ENCODE measurements at places on chromosomes 16 and 17.

DNA sequence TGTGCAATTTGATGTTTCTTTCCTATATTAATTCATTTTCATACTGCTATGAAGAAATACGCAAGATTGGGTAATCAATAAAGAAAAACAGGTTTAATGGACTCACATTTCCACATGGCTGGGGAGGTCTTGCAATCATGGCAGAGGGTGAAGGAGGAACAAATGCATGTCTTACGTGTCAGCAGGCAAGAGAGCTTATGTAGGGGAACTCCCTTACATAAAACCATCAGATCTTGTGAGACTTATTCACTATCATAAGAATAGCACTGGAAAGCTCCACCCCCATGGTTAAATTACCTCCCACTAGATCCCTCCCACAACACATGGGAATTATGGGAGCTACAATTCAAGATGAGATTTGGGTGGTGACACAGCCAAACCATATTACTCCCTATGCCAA, 418.9 kb upstream of the MAF start:
- DNase-seq = no peak

GRCh38 chr16:26963109-26963508, 103.6 kb upstream of the C16orf82 start:
- DNase-seq = peak; percentile 44

DNA sequence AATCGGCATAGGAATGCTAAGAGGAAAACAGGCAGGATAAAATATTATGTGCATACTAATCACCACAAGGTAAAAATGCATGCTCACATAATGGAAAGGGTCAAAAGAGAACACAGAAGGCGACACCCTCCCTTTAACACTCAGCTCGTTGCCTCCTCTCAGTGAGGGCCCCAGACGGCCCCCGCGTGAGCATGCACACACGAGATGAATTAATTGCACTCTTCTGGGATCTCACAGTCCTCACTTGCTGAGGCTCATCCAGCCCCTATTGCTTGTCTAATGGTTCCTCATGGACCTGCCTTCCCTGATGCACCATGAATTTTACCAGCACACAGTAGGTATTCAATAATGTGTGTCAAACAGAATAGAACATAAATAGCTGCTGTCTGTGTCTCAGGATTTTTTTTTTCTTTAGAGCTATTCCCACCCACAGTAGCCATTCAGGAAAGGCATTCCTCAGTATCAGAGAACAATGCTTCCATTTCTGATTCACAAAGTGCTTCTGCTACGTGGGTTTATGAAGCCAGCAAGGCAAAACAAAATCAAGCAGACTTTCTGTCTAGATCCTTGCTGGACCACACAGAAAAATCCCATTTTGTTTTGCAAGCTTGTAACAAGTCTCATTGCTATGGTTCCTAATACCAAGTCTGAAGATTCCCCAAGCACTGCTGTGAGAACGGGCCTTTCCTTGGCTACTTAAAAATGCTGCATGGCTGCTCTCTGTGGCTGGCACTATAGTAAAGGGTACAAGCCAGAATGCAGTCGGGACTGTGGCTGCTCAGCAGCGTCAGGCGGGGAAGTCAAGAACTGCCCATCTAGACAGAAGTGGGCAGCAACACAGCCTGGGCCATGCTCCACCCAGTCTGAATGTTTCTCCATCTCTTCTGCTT, 43.6 kb downstream of the TOM1L2 start:
- no peak for DNase-seq

DNA sequence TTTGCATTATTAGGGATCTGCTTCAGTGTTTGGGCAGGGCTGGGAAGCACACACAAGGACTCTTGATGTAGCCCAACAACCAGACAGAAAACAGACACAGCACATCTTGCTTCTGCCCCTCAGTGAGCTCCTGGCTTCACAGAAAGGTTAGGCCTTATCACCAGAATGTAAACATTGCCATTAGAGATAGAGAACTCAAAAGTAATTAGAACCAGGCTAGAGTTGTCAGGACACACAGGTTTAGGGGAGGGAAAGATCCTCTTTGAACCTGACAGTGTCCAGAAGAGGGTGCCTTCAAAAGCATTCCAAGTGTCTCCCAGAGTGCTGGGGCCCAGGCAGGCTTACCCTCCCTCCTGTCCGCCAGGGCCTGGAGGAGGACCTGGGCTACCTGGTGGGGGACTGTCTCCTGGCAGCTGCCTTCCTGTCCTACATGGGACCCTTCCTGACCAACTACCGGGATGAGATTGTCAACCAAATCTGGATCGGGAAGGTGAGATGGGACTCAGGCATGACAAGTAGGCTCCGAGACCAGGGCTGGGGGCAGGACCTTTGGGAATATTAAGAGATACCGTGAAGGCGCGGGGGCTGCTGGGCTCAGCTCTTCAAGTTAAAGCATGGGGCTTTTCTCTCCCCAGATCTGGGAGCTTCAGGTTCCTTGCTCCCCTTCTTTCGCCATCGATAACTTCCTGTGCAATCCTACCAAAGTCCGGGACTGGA, 16.9 kb upstream of the KDM6B start:
- DNase-seq = no peak

All from choroid plexus epithelial cell (primary cell).